T follicular helper cell (primary cell): ENCODE measurements at places on chromosomes 5 and 9.

DNA sequence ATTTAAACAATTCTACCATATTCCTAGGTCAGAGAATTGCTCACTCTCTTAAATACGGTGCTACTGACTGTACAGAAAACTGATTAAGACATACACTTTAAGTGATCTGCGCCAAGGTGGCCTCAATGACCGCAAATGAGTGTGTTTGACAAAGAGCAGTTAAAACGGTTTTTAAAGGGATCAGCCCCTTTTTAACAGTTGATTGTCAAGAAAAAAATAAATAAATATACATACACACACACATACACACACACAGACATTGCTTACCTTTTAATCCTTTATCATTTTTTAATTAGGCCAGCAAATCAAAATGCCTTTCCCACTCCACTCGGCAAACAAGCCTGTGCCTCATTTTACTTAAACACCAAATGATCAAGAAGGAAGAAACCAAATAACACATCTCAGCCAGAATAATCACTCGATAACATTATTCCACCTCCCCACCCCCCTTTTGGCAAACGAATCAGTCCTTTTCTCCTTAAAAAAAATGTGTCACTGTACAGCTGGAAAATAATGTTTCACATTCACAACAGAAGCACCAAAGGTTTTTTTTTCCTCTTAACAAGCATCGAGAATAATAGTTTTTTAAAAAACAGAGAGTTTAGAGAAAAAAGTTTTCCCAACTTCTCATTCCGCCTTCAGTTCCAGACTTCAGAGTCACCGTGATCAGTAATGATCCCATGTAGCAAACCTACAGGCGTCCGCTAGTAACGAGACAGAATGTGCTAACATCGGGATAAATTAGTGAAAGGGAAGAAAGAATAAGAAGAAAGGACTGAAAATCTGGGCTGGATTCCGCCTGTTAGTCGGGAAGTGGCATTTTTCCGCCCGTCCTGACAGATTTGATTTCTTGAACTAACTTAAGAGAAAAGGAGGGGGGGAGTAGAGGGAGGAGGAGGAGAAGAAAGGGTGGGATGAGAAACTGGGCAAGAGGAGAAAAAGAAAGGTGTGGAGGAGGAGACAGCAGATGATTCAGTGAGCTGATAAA lies at the start of gene ZNF608:
Gene ZNF608 (minus strand): TSS at position 712 of the 988 bp plus-strand sequence. CDS start 1,650 bp downstream, outside the sequence.
- DNase-seq = no peak

DNA sequence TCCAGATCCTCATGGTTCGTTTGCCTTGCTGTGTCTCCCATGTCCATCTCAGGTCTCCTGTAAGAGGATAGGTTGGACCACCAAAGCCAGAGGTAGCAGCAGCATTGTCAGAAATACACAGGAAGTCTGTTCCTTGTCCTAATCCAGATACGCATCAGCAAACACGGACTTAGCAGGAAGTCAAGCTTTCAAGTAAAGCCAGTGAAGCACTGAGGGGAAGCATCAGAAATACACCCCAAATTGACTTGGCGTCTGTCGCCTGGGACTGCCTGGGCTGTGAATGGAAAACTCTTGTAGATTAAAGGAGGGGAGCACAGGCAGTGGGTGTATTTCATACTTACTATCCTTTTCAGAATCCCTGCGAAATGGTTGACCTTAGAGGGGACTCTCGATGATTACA lies 171.3 kb downstream of the PSAT1 start:
- DNase-seq = no peak

DNA sequence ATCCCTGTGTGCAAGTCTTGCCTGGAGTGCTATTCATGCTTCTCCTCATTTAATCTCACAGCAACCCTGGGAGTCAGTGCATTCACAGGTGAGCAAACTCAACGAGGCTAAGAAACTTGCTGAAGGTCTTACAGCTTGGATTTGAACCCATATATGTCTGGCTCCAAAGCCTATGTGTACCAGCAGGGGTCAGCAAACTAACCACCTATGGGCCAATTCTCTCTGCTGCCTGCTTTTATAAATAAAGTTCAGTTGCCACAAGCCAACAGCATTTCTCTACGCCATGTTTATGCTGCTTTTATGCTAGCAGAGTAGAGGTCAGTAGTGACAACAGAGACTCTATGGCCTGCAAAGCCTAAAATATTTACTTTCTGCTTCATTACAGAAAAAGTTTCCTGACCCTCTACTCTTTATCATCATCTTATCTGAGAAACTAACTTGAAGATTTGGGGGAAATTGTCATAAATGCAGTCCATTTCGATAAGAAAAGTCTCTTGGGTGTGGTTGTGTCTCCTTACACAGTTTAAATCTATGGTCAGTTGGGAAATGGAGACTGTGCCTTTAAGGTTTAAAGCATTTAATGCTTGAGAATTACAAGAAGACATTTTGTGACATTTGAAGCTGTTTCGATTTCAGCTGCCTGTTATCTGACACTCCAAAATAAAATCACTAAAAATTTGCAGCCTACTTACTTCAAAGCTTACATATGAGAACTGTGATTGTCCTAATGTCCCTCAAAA lies 137.7 kb downstream of the PRELID2 start:
- no peak for DNase-seq

GRCh38 chr5:87121304-87122150 lies 146.2 kb upstream of the RASA1 start:
- DNase-seq = no peak

DNA sequence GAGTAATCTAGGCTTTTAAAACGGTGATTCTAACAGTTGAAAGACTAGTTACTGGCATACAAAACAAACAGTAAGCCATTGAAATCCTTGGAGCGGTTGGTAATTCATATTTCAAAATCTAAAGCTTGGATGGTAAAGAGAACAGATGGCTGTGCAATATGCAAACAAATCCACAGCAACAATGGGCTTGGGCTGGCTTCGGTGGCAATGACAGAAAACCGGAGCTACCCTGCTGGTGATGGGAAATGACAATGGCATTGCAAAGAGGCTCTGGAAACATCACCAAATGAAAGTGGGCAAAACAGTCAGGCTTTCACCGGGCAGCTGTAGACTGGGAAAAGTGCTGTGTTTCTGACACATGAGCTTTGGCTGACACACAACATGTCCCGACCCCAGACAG lies 42.2 kb downstream of the MED27 start:
- DNase-seq = no peak

DNA sequence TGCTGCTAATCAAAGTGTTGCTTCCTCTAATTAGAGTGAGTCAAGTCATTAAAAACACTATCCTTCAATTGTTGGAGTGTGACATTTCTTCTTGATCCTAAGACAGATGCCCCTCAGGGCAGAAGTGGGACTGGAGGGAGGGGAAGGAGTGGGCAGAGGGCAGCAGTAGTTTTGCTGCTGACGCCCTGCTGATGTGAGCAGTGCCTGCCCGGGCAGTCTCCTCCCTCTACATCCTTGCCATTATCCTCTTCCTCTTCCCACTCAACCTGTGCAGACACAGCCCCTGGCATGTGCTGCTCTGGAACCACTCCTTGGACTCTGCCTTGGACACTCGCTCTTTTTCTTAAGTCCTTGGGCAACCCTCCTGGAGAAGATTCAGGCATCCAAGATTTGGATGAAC lies 232.5 kb downstream of the HSPA4 start:
- DNase-seq = no peak

- DNase-seq = no peak
Observed at GRCh38 chr9:126982215-126983002, 67.8 kb downstream of the RALGPS1 start.

GRCh38 chr9:36729906-36730305 lies 157.2 kb downstream of the MELK start:
- no peak for DNase-seq

DNA sequence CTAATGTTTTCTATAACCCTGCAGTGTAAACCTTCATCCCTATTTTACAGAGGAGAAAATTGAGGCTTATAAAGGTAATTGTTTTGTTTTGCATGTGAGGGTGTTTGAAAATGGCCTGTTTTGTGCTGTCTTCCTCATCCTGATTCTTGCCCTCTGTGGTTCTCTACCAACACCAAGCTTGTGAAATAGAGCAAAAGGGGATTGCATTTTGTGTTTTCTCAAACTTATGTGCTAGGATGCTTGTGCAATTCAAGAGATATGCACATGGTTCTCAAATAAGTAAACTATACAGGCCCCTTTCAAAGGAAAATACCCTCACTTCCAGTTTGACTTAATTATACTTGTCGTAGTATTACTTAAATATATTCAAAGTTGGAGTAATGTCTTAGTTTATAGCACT lies 17.2 kb downstream of the PAM start:
- DNase-seq = no peak

GRCh38 chr9:11686733-11687132 lies 1006.5 kb upstream of the TYRP1 start:
- DNase-seq = no peak

GRCh38 chr5:97452646-97453045 lies 269.6 kb upstream of the RIOK2 start:
- DNase-seq = no peak

DNA sequence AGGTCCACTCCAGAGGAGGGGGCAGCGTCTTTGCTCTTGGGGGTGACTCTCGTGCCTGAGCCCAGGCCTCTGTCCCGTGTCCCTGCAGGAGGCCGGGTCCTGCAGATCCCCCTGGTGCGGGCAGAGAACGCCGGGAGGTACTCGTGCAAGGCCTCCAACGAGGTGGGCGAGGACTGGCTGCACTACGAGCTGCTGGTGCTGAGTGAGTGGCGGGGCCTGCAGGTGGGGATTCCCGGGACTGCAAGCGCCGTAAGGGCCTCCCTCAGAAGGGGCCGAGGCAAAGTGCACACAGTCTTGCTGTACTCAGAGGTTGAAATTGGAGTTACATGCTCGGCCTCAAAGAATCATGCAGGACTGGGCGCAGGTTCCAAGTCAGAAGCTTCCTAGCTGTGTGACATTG lies 62.7 kb upstream of the ASS1 start:
- no peak for DNase-seq

- no peak for DNase-seq
Observed at GRCh38 chr9:34363619-34364351, 12.9 kb downstream of the MYORG start.
